ENCODE measurements at places on chromosomes 6 and 20.

- DNase-seq, result peak; percentile 56
Measured at GRCh38 chr6:85157311-85157710, 292.6 kb upstream of the NT5E start.

DNA sequence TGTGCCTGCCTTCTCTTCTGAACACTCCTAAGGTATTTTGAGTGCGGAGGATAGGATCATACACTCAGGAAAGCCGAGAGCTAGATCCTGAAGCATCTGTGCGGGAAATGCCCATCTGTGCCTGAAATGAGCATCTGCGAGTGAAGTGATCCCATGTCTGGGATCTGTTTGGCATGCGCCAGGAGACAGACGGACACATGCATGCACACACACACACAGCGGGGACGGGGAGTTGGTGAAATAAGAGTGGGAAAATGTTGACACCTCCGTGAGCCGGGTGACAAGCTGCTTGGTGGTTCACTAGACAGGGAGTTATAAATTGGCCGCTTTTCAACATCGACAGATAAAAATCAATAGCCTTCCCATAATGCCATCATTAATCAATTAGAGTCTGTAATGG lies 13.8 kb downstream of the SYNJ2 start:
- DNase-seq, result no peak

DNA sequence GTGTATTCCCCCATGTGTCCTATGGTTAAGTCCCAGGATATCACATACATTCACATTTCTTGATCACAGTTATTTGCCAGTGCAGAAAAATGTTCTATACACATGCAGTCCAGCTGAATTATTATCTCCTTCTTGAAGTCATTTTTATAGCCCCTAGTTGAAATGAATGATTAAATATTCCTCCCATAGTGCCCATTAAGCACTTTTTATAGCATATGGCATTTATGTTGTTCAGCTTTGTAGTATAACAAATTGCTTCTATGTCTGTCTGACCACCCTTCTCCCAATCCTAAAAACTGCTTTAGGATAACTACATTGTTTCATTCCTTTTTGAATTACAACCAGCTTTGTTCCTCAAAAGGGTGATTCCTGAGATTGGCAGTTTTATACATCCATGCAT lies 123.5 kb downstream of the ADGRB3 start:
- no peak for DNase-seq

GRCh38 chr6:124955108-124955856 lies 7.0 kb upstream of the RNF217 start:
- peak; percentile 15 for DNase-seq

DNA sequence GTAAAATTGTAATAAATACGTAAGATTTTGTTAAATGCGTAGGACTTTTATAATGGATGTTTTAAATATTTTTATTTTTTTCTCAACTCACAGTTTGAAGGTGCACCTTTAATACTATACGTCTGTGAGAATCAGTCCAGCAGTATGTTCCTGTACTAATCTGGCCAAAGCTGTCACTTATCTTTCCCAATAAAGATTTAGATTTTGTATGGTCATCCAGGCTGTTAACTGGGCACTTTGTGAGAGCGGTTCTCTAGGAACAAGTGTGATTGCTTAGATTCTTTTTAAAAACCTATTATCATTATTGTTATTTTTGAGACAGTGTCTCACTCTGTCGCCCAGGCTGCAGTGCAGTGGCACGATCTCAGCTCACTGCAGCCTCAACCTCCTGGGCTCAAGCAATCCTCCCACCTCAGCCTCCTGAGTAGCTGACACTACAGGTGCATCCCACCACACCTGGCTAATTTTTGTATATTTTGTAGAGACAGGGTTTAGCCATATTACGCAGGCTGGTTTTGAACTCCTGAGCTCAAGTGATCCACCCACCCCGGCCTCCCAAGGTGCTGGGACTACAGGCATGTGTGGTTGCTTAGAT lies 1.7 kb downstream of the DCBLD1 start:
- DNase-seq, result no peak

DNA sequence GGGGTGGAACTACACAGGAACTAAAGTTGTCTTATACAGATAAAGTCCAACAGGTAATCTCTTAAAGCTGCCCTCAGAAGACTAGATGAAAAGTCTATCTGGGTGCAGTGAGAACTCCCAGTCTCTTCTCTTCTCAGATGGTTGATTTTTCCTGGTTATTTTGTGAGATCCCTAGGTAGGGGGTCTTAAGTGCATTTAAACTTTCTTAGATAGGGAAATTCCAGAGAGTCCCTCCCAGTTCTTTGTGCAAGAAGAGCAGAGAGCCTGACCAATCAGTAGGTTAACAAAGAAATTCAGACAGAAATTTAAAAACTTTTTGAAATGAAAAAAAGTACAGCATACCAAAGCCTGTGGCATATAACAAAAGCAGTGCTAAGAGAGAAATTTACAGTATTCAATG lies 2.0 kb upstream of the GABRR2 start:
- DNase-seq, result no peak

DNA sequence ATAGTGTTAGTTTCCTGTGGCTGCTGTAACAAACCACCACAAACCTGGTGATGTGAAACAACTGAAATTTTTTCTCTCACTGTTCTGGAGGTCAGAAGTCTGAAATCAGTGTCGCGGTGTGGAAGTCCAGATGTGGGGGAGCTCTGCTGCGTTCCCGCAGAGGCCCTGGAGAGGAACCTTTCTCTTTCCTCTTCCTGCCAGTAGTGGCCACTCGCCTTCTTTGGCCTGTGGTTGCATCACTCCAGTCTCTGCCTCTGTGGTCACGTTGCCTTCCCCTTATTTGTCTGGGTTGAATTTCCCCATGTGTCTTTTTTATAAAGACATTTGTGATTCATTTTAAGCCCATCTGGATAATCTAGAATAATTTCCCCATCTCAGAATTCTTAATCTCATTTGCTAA lies 295.5 kb upstream of the FLRT3 start:
- DNase-seq, result peak; percentile 10

DNA sequence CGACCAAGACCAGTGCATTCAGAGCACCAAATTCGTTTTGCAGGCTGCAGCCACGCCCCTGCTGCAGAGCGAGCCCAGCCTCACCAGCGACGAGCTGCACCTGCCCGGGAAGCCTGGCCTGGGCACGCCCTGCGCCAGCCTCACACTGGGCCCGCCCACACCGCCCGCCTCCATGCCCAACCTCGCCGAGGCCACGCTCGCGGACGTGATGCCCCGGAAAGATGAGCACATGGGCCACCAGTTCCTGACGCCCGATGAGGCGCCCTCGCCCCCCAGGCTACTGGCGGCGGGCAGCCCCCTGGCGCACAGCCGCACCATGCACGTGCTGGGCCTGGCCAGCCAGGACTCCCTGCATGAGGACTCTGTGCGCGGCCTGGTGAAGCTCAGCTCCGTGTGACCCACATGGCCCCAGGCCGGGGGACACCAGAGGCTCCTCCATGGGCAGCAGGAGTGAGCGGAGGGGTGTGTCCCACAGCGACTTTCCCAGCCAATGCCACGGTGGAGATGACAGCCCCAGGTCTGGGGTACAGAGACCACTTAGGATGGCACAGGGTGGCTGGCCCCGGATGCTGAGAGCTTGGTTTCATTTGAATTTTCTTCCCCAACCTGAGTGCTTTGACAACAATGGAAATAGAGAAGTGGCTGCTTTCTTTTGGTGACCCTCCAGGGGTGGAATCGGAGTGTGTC lies 150.2 kb upstream of the SNX9 start:
- DNase-seq, result no peak

- DNase-seq, result no peak
Measured at GRCh38 chr20:2760297-2760951, 40.0 kb downstream of the CPXM1 start.

DNA sequence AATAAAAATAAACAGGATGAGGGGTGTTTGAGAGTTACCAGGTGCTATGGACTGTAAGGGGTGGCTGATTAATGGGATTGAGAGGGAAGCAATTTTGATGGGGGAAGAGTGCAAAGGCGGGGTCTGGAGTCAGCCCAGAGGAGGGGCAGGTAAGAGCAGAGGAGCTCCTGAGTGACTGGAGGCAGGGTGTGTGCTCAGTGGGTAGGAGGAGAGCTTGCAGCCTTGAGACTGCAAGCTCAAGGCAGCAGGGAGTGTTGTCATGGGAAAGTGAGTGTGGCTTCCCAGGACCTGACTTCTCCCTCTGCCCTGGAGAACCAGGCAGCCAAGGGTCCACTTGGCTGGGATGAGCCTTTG lies 54.2 kb downstream of the RAB44 start:
- no peak for DNase-seq

GRCh38 chr6:14918200-14918907 lies 327.5 kb upstream of the JARID2 start:
- no peak for DNase-seq

GRCh38 chr20:58908221-58908620 lies 55.7 kb downstream of the GNAS start:
- no peak for DNase-seq

GRCh38 chr20:24948939-24949679 lies at the start of gene CST7:
Gene CST7, plus strand, starts transcription at chr20:24949269. Its CDS starts 237 bp downstream, at chr20:24949506.
- DNase-seq, result peak; percentile 40

DNA sequence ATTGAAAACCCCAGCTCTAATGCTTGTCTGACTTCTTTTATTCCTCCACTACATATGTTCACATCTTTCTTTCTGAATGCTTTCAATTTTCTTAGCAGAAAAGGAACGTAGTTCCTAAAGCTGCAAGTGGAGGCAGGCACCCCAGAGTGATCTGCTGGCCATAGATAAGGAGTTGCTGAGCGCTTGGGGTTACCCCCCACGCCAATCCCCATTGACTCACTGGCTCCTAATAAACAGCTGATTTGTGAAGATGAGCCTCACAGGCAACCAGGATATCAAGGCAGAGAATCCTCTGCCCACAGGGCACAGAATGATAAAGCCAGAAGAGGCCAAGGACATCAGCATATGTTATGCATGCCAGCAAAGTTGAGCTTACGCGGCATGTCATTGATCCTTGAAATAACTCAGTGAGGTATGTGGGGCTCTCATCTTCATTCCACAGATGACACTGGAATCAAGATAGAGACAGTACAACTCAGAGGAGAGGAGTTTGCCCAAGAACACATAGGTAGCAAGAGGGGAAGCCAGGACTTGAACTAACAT lies 129.1 kb upstream of the PTPRT start:
- DNase-seq, result no peak

DNA sequence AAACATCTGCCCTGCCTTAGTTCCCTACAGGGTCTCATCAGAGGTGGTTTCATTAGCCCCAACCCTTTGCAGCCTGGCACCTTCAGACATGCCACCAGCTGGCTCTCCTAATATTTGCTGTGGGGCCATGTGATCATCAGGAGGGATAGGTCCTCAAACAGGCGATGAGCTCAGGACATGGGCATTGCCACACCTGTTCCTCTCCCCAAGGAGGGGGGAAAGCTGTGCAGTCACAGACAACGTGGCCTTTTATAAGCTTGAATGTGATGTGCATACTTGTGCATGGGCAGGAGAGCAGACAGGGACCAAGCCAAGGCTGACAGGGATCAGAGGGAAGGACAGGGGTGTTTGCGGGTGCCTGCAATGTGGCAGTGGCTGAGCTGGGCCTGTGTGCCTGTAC lies 78.8 kb upstream of the ZNFX1 start:
- no peak for DNase-seq

DNA sequence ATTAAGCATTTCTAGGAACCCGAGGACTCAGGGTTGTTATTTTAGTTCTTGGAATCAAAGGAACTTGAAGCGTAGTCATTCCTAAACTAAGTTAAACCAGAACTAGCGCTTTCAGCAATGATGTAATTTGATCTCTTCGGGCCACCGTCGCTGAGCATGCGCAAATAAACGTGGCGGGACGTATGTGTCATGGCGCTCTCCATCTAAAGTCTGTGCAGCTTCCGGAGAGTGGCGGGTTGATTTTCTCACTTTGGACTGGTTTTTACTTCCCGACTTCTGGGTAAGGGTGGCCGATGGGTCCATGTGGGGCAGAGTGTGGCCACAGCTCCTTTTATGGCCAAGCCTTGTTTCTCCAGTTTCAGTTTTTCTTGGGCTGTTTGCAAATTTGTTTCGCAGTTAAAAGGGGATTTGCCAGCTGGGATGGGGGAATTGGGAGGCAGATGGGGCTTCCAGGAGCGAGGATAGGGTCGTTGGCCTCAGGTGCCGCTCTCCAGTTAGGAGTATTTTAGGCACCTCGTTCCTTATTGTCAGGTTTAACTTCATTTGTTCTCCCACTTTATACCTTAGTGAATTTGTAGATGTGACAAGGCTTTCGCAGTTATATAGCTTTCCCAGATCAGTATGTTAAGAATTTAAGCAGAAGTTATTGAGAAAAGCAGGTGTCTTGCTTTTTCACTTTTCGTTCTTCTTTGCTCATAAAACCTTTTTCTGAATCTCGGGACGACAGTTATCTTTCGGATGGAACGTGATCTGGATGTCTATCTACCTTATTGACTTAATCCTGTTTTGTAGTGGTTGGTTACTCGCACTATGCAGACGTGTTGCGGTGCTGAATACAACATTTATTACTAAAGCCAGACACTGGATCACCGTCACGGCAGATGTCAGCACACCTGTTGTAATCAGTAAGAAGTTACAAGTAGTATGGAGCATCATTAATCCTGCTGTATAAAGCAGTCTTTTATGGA lies at the start of gene CDKAL1:
TSS of gene CDKAL1 (plus strand) at position 163 of the 968 bp plus-strand sequence. CDS start 11,894 bp downstream, outside the sequence.
- DNase-seq, result peak; percentile 94
